ENCODE measurements at places on chromosomes 11 and 22.

DNA sequence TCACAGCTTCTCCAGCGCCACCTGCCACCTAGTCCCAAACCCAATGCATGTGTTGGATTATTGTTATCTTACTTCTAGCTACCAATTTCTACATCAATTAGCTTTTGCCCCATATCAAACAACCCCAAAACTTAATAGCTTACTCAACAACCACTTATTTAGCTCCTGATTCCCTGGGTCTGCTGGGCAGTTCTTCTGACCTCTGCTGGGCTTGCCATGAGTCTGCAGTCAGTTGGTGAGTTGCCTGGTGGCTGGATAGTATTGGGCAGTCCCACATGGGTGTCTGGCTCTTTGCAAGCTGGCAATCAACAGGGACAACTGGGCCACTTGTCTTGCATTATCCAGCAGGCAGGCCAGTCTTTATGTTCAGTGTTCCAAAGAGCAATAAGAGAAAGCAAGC, 13.6 kb upstream of the MS4A15 start:
- no peak for DNase-seq

- no peak for DNase-seq
These were observed 9.4 kb upstream of the DERL3 start for GRCh38 chr22:23847991-23848864.

DNA sequence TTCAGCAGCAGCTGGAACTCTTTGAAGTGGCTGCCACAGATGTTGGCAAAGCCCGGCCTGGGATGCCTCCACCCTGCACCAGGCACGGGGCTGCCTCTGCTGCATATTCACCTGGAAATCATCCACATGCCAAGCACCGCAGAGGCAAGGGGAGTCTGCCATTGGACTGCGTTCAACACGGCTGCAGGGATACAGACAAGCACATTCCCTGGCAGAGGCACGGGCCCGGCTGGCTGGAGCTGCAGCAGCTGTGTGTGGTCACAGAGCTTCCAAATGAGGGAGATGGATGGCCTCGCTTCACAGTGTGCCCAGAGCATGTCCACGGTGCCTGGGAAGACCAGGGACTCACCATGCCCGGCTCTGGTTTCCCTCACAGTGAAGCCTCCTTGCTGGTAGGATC, 1378.9 kb downstream of the TBC1D22A start:
- no peak for DNase-seq

- no peak for DNase-seq
These were observed 5.9 kb upstream of the IFITM3 start for GRCh38 chr11:326592-326841.

DNA sequence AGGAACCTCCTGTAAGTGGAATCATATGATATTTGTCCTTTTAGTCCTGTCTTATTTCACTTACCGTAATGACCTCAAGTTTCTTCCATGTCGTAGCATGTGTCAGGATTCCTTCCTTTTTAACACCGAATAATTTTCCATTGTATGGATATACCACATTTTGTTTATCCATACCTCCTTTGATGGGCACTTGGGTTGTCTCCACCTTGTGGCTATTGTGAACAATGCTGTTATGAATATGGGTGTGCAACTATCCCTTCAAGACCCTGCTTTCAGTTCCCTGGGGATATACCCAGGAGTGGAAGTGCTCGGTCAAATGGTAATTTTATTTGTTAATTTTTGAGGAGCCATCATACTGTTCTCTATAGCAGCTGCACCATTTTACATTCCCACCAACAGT, 244.9 kb upstream of the BLID start:
- DNase-seq, result no peak

GRCh38 chr11:83219095-83219494, 25.6 kb downstream of the ANKRD42 start:
- DNase-seq, result no peak

DNA sequence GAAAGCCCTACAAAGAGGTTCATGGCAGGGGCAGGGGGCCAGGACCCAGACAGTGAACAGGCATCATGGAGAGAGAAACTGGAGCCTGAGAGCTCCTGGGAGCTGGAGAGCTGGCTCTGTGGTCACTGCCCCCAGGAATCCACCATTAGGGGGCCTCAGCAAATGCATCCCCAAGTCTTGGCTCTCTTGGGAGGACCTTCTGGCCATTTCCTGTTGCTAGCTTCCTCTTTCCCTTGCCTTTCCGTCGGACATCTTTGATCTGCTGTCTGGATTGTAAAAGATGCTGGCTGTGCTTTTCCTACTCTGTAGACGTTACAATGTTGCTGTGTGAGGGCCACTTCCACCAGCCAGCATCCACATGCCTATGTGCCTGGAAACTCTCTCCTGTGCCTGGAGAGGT, 7.1 kb upstream of the CRYBB2 start:
- no peak for DNase-seq

GRCh38 chr11:132228746-132229325, 858.4 kb downstream of the NTM start:
- peak; percentile 12 for DNase-seq

GRCh38 chr11:86865436-86865835, 65.1 kb downstream of the PRSS23 start:
- DNase-seq, result no peak

DNA sequence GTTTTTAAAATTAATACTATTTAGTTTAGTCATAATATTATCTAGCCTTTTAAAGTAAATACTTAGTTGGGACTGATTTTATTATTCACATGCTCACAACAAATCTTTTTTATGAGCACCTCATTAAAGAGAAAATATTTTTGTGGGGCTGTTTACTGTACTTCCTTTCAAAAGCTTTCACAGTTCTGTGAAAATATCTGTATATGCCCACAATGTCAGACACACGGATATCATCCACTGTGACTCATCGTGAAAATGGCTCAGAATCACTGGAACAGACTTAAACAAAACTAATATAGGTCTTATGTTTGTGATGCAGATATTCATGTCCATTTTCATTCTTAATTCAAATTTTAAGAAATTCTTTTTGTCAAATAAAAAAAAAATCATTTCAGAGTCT, 305.2 kb downstream of the RAB38 start:
- DNase-seq, result no peak

DNA sequence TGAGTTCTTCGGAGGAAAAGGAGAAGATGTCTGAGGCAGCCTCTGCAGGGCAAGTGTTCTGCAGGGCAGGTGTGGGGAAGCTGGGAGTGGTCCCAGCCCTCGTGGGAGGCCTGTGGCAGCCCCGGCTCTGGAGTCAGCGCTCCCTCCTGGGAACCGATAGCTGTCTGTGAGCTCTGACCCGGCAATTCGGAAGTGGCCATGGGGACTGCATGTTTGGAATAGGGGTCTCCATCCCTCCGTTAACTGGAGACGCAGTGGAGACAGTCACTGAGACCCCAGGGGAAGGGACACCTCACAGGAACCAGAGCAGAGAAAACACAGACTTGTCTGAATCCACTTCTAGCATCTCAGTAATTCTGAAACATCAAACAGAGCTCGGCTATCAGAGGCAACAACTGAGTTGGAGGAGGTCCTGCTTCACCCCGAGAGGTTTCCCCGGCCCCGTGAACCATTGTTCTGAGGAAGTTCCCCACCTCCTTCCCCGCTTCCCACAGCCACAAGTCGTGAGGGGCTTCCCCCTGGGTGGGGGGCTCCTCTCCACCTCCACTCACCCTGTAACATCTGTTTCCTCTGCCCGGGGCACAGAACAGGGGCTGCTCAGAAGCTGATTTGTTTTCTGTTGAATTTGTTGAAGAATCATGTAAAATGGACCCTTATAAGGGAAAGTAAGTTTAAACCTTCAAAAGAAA, 99.6 kb downstream of the BRD1 start:
- no peak for DNase-seq

- no peak for DNase-seq
These were observed 59.5 kb downstream of the SGSM1 start for GRCh38 chr22:24865508-24865907.

DNA sequence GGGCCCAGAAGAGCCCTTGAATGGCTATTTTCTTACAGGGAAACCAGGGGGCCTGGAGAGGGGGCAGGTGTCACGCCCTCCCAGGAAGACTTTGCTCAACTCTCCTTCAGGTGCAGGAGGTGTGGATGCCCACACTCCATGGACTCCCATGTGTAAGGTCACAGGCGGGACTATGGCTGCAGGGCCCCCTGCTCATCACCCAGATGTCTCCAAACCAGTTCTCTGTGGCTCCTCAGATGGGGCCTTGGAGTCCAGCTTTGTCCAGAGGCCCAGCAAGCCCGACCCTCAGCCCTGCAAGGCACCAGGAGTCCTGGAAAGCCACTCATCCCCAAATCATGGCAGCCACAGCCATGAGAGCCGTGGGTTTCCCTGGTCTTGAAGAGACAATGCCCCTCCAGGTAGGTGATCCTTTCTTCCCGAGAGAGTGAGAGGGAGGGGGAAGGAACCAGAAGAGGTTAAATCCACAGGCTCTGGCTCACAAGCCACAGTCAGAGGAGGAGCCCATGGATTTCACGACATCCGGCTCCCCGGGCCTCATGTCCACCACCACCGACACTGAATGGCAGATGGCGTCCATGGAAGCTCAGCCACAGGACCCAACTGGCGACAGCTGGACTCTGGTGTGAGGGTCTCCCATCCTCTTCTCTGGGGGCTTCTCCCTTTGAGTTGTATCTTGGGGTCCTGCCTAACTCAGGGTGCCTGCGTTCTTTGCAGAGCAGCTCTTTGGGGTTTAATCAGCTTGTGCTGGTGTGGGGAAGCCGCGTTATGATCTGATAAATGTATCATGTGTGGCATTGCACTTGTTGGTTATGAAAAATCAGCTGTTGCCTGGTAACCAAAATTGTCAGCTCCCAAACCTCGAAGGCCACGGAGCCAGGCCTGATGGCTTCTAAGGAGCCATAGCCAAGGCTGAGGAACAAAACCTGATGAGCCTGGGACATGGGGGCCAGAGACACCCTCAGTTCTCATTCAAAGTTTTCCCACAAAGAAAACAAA, 620.4 kb downstream of the BRD1 start:
- no peak for DNase-seq

GRCh38 chr11:7673724-7674434, 579 bp upstream of the CYB5R2 start:
- DNase-seq, result no peak

GRCh38 chr11:116853461-116854073, 16.1 kb upstream of the APOA1 start:
- DNase-seq, result peak; percentile 97

DNA sequence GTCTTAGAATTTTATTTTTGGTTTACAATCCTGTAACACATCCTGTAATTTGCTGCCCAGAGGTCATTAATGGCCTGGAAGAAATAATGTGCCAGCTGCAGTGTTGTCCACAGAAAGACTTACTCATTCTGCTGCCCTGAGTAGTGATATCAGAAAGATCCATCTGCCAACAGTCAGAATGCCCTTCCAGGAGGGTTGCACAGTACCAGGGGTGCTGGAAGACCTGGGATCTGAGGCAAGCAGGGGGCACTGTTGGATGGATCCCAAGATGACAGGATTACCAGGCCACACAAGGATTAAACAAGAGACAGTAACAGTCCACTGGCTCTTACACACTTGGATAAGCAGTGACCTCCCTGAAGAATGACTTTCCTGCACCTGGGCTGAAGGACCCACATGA, 93.8 kb upstream of the TOP3B start:
- peak; percentile 30 for DNase-seq

GRCh38 chr11:15114501-15115475, at the start of gene INSC:
Gene INSC (plus strand): TSS chr11:15114923. CDS start chr11:15149175, 34,252 bp downstream.
- peak; percentile 12 for DNase-seq

DNA sequence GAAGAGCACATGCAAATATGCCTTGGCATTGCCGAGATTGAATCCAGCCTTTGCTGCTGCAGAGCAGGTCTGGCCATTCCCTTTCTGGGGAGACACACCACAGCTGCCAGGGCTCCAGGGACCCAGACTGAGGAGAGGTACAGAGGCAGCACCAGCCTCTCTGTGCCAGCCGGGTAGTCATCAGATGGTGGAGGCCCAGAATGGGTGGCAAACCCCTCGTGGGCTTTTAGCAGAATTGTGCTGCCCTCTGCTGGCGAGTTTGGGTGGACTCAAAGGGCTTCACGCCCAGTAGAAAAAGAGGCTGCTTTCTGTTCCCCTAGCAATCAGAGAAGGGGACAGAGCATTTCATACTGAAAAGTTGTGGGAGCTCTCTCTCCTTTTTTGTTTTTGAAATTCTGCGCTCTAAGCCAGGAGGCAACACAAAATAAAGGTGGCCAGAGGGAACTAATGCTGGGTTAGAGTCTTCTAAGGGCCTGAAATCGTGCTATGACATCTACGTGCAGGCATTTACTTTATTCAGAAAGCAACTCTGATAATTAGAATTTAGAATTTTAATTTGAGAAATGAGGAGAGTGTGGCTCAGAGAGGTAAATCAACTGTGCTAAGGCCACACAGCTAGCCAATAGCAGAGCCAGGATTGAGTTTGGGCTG, 158.8 kb upstream of the NAV2 start:
- DNase-seq, result peak; percentile 72

DNA sequence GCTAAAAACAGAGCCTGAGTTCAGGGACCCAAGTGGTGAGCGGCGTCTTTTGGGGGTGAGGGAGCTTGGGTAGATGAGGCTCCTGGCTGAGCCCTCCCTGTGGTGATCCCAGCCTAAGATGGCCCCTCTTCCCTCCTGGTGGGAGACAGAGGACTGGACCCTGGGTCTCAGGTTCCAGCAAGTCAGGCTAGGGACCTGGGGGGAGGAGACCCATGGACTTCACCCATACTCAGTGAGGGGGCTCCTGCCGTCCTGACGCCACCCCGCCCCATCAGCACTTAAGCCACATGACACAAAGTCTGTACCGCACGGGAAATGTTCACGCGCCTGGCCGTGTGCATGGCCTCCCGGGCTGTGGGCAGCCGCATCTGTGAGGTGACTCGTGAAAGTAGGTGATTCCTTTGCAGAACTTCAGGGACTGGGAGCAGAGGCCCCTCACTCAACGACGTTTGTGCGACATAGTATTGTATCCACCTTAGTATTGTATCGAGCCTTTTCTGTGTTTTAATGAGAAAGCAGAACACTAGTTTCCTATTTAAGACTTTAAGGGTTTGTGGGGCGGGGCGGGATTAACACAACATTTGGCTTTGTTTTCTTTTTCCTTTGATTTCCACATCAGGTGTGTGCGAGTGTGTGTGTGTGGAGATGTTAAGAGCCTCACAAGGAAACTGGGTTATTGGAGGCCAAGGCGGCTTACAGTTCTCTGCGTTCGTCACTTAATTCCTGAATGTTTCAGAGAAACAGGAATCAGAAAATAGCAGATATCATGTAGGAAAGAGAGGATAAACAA, 18.4 kb upstream of the TMEM191C start:
- DNase-seq, result no peak

DNA sequence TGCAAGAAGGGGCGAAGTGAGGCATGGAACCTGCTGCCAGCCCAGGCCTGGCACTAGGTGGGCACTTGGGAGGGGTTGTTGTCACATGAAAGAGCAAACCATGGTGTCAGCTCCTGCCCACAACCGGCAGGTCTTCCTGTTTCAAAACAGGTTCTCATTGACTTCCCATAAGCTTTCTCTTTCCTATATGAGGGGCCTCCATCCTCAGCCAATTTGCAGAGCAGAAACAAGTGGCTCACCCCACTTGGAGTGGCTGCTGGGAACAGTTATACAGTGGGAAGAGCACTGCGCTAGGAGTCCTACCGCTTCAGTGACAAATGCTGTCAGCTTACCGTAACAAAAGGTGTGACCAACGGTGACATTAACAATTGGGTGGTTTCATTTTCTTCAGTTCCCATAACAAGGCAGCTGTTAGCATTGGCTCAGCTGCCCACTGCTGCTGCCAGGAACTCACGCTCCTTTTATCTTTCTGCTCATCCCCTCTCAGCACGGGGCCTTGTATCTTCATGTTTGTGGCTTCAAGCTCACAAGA, 10.2 kb upstream of the SSTR3 start:
- DNase-seq, result no peak

Data from kidney tubule cell (primary cell).